Fibroblast of villous mesenchyme (primary cell): ENCODE measurements at places on chromosomes 3 and 15. TPM values are rescaled to one million over a fixed set of nuclear protein-coding genes. Genes with fewer than 3 reads are reported as not detected.

DNA sequence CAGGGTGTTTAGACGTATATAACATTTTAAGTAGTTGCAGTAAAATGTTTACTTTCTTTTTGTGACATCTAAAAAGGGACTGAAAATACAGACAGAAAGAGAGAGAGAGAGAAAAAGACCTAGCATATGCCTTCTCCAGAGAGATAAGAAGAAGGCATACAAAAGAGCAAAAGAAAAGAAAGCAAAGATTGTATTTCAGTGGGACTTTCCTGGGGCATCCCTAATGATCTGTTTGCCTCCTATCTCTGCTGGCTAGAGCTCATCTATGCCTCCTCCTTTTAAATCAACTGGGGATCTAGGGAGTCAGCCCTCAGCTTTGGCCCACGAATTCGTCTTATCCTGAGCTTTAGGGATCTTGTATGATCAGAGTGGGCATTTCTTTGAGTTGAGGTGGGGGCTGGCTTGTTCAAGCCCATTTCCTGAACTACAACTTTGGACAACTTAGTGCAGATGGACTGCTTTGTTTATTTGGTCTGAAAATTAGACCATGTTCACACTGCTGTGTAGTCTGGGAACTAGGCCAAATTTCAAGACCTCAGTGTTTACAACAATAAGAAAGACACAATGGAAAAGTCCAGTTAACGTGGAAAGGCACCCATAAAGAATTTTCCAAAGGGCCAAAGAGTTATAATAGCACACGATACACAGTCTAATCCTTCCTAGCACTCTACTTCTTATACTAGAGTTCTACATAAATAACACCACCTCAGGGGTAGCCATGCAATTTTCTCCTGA, 61.0 kb downstream of the ATP8B4 start:
- peak; percentile 88 for DNase-seq

DNA sequence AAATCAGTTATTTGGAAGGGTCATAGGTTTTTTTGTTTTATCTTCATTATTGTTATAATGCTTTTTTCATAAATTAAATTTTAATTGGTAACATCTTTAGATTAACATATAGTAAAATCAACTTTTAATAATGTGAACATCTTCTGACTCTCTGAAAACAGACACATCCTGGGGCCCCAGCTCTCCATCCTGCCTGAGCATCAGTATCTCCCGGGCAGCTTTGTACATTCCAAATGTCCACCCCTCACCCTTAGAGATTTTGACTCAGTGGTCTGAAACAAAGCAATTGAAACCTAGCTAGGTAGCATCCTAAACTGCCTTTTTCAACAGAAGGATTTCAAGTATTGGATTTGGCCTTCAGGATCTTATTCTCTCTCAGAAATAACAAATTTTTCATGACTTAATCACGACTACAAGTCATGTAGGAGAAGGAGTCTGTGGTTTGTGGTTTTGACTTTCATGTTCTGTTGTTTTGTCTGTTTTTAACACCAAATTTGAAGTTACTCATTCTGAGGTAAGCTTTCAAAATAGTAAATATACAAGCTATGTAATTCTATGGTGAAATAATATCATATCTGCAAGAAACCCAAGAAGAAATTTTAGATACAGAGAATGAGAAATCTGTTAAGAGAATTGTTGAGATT, 147.3 kb upstream of the UBE2E2 start:
- DNase-seq, result peak; percentile 78

- DNase-seq, result no peak
These were observed 131.2 kb downstream of the MAGI1 start for GRCh38 chr3:65907232-65908130.

Gene SCG5
- 8.7 and 17.7 TPM in 2 replicates for total RNA-seq

- no peak for DNase-seq
These were observed 76.4 kb upstream of the TNFAIP8L3 start for GRCh38 chr15:51170882-51171633.

DNA sequence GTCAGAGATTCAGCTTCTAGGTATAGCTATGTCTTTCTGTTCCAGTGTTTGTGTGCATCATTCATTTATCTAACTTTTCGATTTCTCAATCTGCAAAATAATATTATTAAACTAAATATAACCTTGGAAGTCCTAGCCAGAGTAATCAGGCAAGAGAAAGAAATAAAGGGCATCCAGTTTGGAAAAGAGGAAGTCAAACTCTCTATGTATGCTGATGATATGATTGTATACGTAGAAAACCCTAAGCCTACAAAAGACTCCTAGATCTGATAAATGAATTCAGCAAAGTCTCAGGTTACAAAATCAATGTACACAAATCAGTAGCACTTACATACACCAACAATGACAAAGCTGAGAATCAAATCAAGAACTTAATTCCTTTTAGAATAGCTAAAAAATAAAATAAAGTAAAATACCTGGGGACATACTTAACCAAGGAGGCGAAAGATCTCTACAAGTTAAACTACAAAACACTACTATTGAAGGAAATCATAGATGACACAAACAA, 718.2 kb downstream of the NTRK3 start:
- no peak for DNase-seq

DNA sequence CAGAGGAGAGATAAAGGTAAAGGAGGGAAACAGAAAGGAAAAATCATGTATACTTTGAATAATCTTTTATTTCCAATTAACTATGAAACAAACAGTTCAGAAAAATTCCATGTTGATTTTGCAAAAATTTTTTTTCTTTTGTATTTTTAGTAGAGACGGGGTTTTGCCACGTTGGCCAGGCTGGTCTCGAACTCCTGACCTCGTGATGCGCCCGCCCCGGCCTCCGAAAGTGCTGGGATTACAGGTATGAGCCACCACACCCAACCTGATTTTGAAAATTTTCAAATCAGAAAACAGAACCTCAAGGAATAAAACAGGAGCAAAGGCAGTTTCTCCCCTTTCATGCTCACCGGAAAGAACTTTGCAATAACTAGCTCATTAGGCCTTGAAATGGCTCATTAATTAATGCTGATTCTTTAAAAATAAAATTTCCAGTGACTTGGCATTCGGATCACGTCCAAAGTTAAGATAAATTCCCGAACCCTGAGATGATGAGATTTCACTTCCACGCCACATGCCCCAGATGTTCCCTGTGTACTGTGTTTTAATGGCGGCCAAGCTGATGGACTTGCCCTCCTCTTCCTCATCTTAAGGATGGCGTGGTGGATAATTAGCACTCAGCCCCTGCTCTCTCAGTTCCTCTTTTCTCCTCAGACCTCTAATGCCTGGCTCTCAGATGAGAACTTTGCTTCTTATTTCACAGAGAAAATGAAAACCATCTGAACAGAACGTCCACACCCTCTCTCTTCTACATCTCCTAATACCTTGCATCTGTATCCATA, 10.8 kb downstream of the BCL2L10 start:
- DNase-seq, result no peak

GRCh38 chr3:135213822-135214221, 418.8 kb downstream of the EPHB1 start:
- DNase-seq, result no peak

DNA sequence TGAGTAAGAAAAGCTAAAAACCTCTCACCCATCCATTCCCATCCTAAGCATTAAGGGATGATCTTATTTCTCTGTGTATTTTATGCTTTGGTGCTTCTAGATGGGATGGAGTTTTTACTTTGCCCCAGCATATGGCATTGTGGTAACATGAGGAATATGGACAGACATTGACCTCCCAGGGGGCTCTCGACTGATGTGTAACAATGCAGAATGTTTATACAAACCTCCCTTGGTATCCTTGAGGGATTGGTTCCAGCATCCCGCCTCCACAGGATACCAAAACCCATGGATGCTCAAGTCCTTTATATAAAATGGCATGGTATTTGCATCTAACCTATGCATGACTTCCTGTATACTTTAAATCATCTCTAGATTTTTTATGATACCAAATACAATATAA, 21.6 kb downstream of the PDIA5 start:
- DNase-seq, result no peak

- DNase-seq, result no peak
These were observed 122.0 kb downstream of the TFDP2 start for GRCh38 chr3:142027300-142027699.

GRCh38 chr15:66982250-66982649, 83.2 kb upstream of the SMAD3 start:
- no peak for DNase-seq

Gene APOD
- 1.3 and 3.5 TPM in 2 replicates for total RNA-seq
